HuH-7.5 (cell line): ENCODE measurements at places on chromosomes 7 and 10.

DNA sequence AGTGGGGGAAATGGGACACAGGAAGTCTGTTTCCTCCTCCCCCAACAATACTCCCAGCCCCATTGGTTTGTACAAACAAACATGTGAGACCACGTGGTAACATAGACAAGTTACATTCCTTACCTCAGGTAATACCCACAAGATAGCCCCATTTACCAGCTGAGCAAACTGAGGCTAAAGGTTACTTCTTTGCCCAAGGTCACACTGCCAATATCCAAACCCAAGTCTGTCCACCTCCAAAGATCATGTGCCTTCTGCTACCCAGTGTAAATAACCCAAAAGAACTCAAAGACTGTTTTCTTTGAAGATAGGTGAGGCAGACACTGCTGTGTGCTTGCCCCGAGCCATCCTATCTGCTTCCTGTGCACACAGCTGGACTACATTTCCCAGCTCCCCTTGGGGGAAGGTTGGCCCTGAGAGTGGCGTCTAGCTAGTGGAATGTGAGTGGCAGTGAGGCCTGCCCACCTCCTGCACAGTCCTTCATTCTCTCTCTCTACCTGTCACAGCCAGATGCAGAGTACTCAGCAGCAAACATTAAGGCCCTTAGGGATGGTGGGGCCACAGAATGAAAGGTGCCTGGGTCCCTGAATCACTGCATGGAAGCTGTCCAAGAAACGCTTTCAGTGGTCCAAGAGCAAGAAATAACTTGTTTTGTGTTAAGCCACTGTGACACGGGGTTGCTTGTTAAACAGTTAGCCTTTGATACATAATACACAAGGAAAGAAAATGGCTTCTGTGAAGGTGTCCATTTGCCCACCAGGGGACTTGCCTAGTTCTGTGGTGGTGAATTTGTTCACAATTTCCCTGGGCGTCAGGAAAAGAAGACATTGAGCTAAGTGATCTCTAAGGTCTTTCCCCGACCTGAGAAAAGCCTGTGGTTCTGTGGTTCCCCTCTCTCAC lies 257.7 kb upstream of the NFE2L3 start:
- DNase-seq = peak; percentile 25

DNA sequence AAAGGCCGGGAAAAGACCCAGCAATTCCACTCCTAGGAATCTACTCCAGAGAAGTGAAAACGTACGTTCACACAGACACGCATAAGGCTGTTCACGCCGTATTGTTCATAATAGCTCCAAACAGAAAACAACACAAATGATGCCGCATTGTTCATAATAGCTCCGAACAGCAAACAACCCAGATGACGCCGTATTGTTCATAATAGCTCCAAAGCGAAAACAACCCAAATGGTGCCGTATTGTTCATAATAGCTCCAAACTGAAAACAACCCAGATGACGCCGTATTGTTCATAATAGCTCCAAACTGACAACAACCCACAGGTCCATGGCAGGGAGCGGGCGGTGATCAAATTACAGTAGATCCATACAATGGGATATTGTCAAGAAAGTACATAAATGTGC lies 85.2 kb upstream of the DNAAF5 start:
- no peak for DNase-seq

GRCh38 chr10:79286318-79286951 lies 60.8 kb upstream of the PPIF start:
- DNase-seq = no peak

DNA sequence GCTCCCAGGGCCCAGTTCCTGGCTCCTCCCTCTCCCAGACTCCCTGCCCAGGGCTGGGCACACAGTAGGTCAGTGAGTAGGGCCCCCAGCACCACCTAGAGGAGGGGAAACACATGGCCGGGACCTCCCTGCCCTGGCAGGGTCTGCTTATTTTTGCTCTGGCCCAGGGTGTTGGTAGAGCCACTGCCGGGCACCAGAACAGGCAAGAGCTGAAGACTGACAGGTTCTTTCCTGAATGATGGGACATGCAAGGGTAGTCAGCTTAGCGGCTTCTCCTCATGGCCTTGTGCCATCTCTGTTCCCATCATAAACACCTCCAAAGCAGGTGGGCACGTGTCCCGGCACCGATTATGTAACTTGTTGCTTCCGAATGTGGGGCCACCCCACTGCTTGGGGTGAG lies 86.5 kb downstream of the NEURL1 start:
- DNase-seq = no peak

DNA sequence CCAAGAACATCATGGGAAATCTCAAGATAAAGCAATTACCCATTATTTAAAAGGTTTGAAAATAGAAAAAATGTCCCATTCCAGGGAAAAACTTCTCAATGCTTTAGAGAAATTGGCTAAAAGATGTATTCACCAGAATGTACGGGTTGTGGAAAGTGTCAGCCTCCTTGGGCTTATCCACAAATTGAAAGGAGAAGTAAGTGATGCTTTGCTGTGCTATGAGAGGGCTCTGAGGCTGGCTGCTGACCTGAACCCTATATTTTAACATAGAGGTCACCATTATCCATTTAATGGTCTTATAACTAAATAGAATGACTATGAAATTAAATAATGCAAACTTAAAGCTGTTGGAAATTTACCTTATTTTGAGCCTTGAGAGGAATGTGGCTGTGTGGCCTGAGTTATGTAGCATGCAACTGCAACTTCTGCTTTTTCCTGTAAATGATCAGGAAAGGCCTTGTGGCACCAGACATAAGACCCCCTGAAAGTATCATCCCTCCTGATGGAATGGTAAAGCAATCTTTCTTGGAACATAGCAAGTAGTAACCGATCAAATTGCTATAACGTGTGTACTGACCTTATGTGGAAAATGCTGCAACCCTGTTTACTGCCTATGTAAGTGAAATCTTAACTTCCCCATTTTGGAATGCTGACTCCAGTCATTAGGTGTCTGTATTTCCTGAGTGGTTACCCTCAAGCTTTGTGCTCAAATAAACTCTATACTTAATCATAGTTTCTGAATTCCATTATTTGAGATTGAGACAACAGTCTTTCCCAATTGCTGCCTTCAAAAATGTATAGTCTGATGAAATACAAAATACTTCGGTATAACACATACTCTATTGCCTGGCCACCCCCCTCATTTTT lies 6.9 kb downstream of the IFIT1B start:
- no peak for DNase-seq

GRCh38 chr7:107876916-107877315 lies 14.1 kb upstream of the DLD start:
- no peak for DNase-seq

DNA sequence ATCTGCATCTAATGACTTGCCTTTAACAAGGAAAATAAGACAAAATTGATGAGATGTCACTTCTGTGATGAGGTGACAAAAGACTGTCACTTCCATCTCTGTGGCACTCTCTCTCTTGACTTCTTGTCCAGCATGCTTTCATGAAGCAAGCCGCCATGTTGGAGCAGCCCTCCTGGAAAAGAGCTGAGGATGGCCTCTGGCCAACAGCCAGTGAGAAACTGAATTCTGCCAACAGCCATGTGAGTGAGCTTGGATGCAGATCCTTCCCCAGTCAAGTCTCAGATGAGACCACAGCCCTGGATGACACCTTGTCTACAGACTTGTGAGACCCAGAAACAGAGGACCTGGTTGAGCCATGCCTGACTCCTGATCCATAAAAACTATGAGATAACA lies 412.6 kb upstream of the SHH start:
- no peak for DNase-seq

DNA sequence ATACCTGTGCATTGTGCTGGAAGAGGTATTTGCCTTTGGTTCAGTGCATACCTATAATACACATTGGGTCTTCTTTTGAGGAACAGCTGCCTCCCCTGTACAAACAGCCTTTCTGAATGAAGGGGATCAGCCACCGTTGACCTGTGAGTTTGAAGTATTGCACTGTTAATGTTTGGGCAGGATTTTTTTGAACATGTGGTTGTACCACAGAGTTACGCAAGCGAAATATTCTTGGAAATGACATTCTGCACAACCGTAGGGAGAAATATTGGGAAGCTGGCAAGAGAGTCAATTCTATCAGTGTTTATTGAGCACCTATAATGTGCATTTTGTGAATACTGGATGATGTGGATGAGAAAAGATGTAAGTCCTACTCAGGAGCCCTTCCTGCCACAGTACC lies 270.6 kb downstream of the AUTS2 start:
- DNase-seq = no peak

GRCh38 chr10:65270969-65271368 lies 1654.9 kb upstream of the LRRTM3 start:
- no peak for DNase-seq

- DNase-seq = no peak
Observed at GRCh38 chr10:80598084-80598798, 60.5 kb downstream of the SH2D4B start.

DNA sequence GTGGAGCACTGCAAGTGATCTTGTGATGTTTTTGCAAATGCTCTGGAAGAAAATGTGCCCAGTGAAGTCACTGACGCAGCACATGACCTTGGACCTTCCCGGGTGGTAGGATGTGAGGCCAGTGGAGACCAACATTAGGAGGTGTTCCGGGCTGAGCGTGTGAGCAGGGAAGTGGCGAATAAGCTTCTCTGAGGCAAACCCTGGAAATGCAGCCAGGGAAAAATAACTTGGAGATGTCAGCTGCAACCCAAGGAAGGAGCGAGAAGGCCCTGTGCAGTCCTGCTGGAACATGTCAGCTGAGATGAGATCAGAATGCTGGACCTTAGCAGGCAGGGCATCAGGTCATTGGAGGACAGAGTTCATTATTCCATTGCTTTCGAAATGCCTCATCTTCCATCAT lies 18.6 kb upstream of the SDK1 start:
- DNase-seq = no peak

DNA sequence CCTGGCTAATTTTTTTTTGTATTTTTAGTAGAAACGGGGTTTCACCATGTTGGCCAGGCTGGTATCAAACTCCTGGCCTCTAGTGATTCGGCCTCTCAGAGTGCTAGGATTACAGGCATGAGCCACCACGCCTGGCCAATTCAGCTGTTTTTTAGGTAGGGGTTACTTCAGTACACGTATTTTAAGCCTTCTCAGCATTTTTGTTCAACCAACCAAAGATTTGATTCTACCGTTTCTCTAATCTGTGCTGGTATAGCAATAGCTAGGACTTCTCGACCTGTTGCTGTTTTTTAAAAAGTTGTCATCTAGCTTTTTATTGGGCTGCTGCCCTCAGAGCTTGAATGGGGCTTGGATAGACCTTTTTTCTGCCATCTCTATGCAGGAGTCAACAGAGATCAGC lies 34.9 kb downstream of the PROSER2 start:
- DNase-seq = no peak

GRCh38 chr10:115092555-115093285 lies 445 bp upstream of the ATRNL1 start:
- peak; percentile 28 for DNase-seq

- DNase-seq = no peak
Observed at GRCh38 chr10:61986382-61986781, 84.9 kb downstream of the ARID5B start.

DNA sequence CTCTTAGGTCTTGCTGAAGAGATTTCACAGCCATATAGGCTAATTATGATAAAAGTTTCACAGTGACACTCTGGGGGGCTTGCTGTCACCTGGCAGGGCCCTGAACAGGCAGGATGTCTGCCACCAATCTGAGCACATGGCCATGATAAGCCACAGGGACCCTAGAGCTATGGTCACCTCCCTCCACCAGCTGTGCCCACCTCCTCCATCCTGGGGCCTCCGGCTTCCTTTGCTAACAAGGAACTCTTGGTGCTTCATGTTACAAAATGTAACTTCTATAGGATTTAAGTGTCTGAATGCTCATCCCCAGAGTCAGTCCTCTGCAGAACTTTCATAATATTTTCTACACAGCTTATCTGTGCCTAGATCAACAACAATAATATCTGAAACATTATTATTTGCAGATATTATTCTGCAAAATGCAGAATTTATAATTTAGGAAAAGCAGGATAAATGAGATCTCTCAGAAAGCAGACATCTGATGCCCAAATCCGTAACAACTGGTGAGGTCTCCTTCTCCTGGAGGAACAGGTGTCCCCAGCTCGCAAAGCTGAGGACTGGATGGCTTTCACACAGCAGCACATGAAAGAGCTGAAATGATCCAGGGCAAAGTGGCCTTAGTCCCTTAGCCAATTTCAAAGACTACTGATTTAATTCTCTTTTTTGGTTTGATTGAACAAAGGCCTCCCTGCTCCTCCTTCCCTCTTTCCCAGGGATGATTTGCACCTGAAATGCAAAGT lies 287.0 kb upstream of the AOAH start:
- DNase-seq = no peak
